Fibroblast of skin of left quadriceps (primary cell): ENCODE measurements at places on chromosomes 5 and 9.

- no peak for DNase-seq
Measured at GRCh38 chr5:168766426-168766700, 187.2 kb upstream of the PANK3 start.

DNA sequence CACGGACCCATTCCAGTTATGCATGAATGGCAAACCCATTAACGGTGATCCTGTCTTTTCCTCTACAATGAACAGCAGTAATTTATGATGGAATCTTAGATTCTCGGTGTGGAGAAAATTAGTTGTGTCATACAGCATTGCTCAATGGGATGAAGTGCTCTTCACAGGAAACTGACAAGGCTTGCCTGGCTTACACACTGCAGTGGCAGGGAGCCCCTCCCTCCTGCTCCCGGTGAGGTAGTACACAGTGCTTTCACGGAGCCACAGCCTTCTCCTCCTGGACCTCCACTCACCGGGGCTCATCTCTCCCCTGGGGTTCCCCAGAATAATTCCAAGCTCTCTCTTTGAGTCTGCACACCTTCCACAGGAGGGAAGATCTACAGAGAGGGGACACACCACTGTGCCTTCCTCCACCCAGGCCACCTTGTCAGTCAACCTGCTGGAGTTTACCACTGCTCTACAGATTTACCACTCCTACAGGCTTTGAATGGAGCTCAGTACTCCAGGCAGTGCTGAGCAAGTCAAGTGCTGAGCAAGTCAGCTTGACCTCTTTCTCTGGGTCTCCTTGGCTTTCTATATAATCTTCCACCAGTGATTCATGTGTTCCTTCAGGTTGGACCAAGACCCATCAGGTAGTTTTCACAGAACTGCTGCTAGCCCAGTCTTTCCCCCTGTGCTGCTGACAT lies 59.1 kb upstream of the TBC1D2 start:
- DNase-seq: no peak

- no peak for DNase-seq
Measured at GRCh38 chr5:149567226-149567625, 14.1 kb upstream of the ARHGEF37 start.

GRCh38 chr5:123814801-123815470 lies 303.0 kb downstream of the CSNK1G3 start:
- DNase-seq: peak; percentile 59

DNA sequence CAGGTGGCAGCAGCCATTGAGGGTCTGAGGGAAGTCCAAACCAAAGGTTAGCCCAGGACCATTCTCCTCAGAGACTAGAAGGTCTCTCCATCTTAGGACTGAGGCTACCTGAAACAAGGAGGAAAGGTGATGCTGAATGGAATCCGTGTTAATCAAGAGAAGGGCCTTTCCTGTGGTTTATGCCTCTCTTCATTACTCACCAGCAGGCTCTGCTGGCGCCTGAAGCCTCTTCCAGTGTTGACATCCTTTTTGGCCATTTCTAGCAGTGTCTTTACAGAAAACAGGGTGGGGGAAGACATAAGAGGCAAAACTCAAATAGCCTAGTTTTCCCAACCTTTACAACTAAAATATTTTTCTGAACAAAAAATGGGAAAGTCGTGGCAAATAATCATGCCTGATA lies 98.0 kb downstream of the ENC1 start:
- DNase-seq: no peak
